ENCODE measurements at places on chromosomes 7 and 10.

DNA sequence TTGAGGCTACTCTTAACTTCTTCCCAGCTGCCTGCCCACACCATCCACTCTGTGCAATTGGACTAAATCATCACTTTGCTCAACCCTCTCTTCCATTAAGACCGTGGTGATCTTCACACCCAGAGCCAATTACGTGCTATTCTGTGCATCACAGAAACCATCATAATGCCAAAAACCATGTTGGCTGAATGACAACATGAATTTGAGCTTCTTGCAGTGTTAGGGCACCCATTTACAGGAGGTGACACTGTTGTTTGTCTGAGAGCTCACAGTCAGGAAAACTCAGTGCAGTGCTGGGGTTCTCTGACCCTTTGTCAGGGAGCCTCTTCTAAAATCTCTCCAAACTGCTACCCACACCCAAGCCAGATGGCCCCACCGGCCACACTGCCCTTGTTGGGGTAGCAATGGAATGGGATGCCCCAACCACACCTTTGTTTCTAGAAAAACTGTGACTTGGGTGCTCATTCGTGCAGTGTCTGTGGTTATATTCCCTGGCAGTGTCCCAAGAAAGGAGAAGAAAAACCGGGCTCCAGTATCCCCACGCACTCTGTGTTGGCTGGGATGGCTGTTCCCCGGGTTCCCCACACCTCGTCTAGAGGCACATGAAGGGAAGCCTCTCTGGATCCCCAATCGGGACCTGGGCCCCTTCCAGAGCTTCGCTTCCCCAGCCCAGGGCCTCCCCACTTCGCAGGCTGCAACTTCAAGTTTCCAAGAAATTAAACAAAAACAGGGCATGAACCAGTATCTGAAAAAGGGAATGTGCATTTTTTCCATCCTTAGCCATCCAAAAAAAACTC is 2.0 kb upstream of the TNS3 start:
- DNase-seq: no peak

DNA sequence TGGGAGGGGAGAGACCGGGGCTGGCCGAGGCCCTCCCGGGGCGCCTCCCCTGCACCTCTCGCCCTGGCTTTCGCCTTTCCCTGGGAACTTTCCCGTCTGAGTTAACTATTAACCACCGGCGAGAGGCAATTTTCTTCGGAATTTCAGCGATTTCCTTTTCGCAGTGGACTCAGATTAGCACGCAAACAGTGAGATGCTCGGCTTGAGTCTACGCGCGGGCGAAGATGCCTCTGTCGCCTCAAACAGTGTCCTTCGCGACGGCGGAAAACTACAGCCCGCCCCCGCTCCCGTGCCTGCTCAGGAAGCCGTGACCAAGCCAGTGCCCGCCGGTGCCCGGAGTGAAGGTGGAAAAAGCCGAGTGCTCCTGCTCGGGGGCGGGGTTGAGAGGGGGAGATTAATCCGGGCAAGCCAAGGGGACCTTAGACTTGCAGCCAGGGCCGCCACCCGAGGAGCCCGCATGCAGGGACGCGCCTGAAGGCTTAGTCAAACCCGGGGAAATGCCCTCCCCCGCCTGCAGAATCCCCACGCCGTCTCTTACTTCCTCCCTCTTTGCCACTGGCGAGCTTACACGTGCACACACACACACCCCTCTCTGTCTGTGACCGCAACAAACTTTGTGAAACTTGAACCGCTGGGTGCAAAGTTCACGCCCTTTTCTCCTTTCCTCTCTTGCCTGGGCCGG is 14.5 kb upstream of the PAX2 start:
- DNase-seq: no peak

GRCh38 chr7:155437836-155438235 is 20.1 kb upstream of the EN2 start:
- DNase-seq: no peak

- no peak for DNase-seq
Observed at GRCh38 chr7:3430588-3430987, 129.5 kb downstream of the SDK1 start.

GRCh38 chr10:5830629-5831445 is 17.6 kb upstream of the GDI2 start:
- DNase-seq: no peak

DNA sequence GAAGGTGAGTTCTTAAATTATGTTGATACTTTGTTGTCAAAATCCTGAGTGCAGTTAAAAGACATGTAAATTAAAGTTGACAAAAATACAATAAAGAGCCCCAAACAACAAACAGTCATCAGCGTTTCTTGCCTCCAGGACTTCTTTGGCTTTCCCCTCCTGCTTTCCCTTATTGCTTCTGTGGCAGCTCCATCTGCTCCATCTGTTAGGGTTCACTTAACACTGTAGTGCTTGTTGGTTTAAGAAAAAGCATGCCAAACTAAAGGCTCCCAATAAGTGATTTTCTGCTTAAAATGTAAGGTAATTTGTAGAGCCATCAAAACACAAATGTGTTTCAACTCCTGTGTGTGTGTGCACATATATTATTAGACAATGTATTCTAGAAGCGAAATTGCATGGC is 254.3 kb upstream of the GNAI1 start:
- DNase-seq: peak; percentile 79

DNA sequence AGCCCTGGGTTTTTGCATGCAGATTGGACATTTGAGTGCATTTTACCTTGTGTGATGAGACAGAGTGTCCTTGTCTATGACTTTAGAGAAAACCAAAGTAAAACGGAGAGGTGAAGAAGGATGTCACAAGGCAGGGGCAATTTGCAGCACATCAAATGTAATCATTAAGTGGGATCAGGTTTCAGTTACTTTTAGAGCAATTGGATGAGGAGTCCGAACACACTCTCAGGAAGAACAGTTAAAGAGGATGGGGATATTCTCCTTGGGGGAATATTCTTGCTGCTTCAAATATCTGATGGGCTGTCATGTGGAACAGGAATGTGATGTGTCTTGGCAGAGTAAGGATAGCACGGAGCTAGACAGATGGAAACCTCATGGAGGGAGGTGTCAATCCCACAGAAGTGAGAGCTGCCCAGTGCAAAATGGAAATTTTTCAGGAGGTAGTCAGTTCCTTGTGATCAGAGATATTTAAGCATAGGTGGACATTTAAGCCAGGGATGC is 757 bp downstream of the RAB19 start:
- DNase-seq: peak; percentile 71

DNA sequence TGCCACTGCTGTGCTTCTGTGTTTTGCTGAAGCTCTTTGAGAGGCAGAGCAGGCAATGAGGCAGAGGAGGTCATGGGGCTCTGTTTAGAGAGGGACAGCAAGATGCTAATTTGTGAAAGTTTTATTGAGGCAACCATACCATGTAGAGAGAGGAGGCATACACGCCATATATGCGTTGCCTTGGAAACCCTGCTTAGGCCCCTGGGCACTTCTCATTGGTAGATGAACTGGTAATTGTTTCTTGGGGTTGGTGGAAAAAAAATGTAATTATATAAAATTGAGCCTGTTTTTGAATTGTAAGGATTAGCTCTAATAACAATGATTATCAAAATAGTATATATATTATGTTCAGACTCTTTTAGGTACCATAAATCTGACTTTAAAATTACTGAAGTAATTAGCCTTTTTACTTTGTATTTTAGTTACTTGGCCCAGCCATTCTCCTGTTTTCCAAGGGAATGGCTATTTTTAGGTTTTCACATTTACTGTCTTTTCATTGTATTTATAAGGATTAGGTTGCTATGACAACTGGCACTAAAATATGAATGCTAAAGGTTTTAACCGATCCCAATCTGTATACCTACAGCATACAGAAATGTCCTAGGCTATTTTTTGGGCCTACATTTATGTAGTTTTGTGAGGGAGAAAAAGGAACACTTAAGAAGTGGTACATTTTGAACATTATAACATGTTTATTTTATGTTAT is 52.4 kb downstream of the BZW2 start:
- DNase-seq: no peak

DNA sequence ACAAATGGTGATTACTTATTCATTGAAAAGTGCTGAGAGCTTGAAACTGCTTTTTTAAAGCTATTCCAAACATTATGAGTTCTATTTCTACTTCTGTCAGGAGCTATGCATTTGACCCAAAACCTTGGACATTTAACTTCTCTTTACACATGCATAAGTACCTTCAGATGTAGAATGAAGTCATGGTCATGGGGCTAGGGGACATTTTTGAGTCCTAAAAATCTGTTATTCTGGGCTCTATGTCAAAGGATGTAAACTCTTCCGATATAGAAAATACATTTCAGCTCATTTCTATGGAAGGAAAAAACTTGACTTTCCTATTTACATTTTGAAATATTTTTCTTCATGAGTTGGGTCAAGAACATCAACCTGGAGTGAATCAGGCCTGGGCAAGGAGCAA is 179.5 kb upstream of the CXCL12 start:
- no peak for DNase-seq

DNA sequence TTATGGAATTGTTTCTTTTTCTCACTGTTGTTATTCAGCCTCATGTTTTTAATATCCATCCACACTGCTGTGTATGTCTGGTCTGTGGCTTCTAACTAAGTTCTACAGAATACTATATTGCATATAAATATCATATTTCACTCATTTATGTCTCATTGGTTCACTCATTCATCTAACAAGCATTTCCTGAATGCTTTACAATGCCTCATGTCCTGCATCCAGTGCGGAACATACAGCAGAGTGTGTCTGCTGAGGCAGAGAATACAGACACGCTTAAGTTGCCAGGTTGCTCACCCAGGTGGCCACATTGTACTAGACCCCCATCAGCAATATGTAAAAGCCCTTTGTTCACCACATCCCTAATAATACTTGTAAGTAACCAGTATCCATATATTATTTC is 111.8 kb upstream of the CNTNAP2 start:
- no peak for DNase-seq

- DNase-seq: no peak
Observed at GRCh38 chr10:69389827-69390490, 26.8 kb downstream of the TACR2 start.

DNA sequence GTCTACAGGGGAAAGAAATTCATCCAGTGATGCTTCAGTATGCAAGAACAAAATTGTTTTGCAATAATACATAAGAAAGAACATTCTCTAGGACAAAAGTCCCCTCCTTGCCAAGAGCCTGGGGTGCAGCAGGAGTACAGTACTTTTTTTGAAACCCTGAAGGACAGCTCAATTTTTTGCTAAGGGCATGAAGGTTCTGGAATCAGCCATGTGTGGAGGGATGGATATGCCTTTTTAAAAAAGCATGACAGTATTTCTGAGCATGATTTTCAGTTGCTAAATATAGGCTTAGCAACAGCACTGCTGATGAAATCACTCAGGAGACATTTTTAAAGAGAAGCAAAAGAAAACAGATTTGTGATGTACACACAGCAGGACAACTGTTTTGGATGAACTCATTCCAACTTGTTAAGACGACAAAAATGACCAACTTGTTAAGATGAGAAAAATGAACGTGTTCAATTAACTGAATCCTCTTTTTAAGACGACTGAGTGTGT is 39.3 kb downstream of the HBP1 start:
- DNase-seq: no peak

GRCh38 chr10:17835688-17836087 is 26.5 kb downstream of the MRC1 start:
- no peak for DNase-seq

DNA sequence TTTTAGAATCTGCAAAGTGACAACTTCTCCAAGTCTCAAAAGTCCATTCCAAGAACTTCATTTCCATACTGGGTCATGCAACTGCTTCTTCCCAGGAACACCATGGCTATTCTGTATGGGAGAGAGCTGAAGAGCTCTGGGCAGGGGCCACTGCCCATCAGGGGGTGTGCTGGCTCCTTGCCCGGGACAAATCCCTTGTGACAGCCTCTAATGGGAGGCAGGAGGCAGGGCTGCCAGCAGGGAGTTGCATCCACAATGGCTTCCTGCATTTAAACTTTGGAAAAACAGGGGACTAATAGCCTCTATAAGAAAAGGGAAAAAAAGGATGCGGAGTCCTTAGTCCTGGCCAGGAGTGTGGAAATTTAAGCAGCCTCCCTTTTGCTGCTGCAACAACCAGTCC is 18.4 kb upstream of the FRMD4A start:
- no peak for DNase-seq

- no peak for DNase-seq
Observed at GRCh38 chr7:104652434-104652833, 324.0 kb downstream of the LHFPL3 start.

DNA sequence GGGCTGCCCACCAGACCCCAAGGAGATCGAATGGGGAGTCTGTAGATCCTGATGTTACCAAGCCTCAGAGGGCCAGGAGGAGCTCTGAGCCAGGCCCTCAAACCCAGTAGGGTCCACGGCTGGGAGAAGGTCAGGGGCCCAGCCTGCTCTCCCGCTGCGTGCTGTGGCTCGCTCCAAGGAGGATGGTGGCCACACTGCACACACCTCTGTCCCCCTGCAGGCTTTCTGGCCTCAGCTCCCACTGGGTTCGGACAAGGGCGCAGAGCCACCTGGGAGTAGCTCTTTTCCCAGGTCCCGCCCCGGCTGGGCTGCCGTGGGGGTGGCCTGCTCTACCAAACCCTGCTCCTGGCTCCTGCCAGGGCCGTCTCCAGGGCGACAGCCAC is 175.8 kb downstream of the ZNF248 start:
- DNase-seq: no peak

GRCh38 chr10:88291289-88292184 is 291.6 kb downstream of the RNLS start:
- DNase-seq: no peak

- DNase-seq: no peak
Observed at GRCh38 chr7:14047709-14048399, 58.4 kb upstream of the ETV1 start.

GRCh38 chr7:84113286-84113685 is 81.3 kb downstream of the SEMA3A start:
- DNase-seq: no peak

DNA sequence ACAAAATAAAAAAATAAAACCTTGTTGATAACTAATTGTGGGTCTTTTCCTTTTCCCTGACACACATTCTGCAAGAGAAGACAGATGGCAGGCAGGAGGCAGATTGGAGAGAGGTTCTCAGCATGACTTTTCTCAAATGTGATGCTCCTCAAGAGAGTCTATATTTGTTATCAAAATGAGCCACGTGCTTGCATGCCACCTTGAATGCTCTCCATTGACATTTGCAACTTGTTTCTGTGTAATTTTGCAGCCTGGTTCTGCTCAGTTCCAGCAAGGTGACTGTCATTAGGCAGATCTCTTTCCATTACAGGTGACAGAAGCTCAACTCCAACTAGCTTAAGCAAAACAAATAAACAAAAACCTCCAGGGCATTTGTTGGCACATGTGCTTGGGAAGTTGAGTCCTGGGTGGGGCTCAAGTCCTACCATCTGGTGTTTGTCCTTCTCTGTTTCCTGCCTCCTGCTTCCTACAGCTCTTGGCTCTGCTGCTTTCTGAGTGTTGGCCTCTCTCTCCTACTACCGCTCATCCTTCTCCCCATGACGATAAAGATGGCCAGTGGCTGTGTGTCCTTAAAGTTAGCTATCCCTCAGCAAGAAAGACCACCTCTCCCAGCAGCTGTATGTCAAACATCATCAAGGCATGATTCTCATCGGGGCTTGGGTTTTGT is 56.7 kb downstream of the GRK5 start:
- peak; percentile 80 for DNase-seq
